ENCODE measurements at places on chromosomes 6 and 20.
A peak's percentile ranks its signal among the peaks of the same experiment; 100 is the strongest.

DNA sequence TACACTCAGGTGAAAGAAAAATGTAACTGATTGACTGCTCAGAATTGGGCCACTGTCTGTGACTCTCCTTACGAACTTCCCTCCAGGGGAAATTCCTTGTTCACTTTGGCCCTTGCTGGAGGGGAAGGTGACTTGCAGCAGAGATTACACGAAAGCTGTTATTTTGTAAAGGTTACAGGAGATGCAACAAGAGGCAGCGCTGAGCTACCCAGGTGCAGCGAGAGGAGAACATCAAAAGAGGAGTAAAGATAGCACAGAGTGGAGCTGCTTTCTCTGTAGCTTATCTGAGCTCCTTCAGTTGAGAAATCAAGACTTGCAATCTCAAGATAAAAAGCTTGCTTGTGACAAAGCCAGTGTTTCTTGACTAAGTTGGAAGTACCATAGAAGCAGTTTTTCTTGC is 144.6 kb downstream of the ARHGAP18 start:
- DNase-seq, result no peak

GRCh38 chr6:35445691-35446090 is 6.4 kb upstream of the FANCE start:
- DNase-seq, result no peak

DNA sequence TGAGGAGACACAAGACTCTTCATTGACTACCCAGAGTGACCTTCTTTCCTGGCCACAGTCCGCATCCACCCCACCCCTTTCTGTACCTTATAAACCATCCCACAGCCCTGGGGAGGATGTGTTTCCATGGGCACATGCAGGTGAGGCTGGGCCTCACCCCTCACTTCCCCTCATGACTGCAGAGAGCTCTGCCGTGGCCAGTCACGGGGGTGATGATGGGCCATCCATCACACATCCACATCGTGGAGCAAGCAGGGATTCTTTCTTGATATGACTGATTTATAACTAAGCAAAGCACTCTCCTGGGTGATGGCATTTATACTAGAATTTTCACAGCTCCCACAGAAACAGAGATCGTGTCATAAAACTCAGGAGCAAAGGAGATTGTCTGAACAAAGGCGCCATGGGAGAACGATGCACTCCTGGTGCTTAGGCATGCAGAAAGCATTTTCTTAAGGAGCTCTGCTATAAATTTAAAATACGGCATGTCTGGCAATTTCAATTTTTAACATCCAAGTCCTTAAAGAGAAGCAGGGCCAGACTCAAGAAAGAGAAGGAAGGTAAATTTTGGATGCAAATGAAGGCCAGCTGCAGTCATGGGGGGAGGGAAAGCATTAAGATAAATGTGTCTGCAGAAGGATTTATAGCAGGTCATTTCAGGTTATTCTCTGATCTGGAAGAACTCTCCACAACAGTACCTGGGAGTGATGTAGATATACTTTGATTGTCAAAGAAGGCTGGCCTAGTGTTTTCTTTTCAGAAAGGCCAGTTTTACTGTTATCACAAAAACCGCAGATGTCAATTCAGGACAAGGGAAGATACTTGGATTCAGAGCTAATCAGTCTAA is 777.0 kb downstream of the C6orf118 start:
- no peak for DNase-seq

GRCh38 chr6:44034391-44034861 is 92.8 kb downstream of the MRPL14 start:
- no peak for DNase-seq

DNA sequence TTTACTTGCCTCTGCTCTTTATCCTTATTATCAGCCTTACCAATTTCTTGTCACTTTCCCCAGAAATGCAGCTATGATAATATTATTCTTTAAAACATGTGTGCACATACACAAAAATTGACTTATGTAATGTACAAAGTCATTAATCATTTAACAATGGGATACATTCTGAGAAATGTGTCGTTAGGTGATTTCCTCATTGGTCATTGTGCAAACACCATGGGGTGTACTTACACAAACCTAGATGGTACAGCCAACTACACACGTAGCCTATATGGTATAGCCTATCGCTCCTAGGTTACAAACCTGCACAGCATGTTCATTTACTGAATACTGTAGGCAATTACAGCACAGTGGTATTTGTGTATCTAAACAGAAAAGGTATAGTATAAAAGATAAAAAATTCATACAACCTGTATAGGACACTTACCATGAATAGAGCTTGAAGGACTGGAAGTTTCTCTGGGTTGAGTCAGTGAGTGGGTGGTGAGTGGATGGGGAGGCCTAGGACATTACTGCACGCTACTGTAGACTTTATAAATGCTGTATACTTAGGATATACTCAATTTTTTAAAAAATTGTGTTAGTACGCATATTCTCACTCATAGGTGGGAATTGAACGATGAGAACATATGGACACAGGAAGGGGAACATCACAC is 56.9 kb downstream of the HIVEP1 start:
- no peak for DNase-seq

- no peak for DNase-seq
Measured at GRCh38 chr6:34447910-34448309, 18.0 kb upstream of the PACSIN1 start.

DNA sequence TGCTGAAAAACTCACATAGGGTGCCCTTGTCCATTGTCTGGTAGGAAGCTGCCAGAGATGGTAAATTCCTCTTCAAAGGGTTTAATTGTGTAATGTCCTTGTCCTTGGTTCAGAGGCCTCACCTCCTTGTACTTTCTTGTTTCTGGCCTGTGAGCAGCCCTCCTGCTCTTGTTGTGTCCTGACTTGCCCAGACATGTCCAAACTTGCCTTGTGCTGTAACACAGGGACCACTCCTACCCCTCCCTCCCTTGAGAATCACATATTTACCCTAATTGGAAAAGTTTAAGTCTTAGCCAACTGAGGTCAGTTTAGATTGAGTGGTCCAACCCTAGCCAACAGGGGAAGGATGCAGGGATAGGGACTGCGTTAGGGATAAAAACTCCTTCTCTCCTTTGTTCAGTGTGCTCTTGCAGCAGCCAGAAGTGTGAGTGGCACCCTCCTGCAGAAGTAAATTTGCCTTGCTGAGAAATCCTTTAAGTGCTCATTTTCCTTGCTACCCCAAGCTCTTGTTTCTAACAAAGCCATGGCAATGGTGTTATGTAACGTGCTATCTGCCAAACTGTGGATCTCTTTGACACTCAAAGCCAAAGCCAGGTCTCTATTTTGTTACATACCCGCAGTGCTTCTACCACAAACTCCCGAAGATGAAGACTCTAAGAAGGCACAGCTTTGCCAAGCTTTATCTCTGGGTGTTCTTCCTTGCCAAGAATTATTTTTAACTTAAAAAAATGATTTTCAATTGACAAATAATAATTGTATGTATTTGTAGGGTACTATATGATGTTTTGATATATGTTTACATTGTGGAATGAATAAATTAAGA is 414.5 kb downstream of the ESR1 start:
- no peak for DNase-seq

GRCh38 chr20:11431621-11432020 is 486.1 kb upstream of the BTBD3 start:
- no peak for DNase-seq

DNA sequence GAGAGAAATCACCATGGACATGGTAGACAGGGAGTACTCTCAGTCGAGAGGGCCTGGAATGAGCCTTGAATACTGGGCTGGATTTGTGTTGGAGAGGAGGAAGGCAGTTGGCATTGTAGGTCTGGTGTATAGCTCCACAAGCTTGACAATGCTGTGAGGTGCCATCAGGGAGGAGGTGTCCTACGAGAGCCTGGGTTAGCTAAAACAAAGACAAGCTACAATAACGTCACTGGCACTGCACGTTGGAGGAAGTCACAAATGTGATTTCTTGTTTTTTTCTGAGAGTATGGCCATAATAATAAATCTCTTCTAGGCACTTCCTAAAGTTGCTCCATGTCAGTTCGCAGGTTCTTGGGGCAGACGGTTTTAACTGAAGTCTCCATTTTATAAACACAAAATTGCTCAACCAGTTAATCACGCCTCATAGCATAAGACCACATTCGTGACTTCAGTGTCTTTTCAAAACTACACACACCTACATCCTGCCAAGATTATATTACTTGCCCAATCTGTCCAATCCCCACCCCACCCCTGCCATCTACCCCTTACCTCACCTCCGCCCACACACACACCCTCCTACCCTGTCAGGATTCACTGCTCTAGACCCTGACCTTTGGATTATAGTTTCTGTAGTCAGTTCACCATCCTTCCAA is 4.4 kb upstream of the HLA-DMB start:
- DNase-seq, result peak; percentile 53

- DNase-seq, result no peak
Measured at GRCh38 chr6:12585497-12585958, 131.0 kb upstream of the PHACTR1 start.

- DNase-seq, result no peak
Measured at GRCh38 chr6:10722570-10722819, 375 bp upstream of the TMEM14C start.

DNA sequence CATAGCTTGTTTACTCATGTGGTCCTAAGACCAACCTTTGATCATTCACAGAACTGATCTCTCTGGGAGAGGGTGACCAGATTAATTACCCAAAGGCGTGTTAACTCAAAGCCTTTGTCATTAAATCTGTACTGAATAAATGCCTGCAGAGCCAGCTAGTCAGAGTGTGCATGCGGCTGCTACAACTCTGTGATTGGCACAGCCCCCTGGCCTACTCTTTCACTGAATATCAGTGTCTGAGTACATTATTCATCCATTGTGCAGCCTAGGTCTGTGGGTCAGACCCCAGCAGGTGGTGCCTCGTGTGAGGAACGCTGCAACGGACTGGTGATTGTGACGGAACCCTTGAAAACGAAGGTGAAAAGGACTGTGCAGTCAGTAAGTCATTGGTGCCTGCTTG is 663.6 kb downstream of the PHF3 start:
- no peak for DNase-seq

DNA sequence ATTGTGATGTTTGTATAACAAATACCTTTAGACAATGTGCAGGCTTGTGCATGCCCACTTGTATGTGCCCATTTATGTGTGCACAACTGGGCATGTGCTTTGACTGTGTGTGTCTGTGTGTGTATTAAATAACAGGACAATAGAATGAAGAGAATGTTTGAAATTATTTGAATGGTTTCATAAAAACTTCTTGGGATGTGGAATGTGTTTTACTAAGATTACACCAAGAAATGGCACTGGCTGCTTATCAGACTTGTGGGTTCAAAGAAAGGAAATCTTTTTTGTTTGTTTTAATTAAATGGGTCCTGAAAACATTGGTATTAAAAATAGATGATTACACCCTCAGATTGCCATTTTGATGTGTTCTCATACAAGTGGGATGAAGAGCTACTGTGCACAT is 191.6 kb upstream of the CCN2 start:
- no peak for DNase-seq

DNA sequence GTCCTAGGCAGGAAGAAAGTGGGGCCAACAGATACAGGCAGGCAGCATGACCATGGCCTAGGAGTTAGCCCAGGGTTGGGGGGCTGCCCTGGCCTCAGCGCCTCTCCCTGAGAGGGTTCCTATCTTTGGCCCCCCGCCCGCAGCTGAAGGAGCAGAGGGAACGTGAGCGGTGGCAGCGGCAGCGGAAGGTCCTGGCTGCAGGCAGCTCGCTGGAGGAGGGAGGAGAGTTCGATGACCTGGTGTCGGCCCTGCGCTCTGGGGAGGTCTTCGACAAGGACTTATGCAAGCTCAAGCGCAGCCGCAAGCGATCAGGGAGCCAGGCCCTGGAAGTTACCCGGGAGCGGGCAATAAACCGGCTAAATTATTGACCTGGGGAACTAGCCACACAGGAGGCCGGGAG is 32.6 kb downstream of the MOCS1 start:
- DNase-seq, result no peak

- no peak for DNase-seq
Measured at GRCh38 chr6:134936476-134936875, 13.4 kb downstream of the ALDH8A1 start.

DNA sequence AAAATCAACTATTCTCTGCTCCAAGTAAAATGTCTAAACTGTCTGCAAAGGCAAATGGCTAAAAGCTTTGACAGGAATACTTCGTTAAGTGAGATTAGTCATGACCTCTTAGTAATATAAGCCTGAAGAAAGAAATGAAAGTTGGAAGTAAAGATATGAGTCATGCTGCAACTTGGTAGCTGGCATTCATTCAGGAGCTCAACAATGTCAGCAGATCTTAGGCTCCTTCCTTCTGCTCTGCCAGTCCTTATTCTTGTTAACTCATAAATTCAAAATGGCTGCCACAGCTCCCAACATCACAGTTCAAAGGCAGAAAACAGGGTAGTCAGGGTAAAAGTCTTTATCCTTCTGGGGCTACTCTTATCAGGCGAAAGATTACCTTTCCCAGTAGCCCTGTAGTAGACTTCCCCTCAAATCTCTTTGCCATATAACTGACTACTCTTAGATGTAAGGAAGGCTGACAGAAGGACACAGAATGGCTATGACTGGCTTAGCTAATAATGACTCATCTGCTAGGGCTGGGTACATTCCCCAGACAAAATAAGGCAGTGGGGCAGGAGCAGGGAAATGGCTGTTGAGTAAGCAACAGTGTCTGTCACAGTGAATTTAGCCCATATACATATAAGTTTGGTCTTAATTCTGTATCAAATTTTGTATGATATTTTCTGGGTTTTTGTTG is 24.4 kb upstream of the C6orf62 start:
- DNase-seq, result no peak

DNA sequence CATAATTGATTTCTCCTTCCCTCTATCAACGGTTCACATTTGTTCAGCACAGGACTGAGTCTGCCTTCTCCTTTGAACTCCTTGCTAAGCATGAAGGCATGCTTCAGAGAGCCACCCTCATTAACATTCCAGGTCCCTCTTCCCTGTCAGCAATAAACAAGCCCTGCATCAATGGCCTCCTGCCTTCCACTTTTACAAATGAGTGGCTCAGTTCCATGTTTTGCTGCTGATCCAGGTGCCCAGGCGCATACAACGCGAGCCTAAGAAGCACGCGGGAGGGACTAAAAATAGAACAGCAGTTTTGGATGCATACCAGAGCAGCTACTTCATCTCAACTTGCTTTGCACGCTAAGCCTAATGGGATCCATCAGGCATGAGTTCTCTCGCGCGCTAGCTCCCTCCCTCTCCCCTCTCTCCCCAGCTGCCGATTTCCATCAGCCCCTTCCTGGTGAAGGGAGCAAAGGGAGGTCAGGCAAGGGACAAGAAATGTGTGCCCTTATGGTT is 53.4 kb downstream of the TRAF3IP2 start:
- no peak for DNase-seq

GRCh38 chr6:74946961-74947360 is 258.9 kb downstream of the COL12A1 start:
- no peak for DNase-seq

GRCh38 chr6:56474532-56474931 is 168.2 kb downstream of the DST start:
- no peak for DNase-seq

DNA sequence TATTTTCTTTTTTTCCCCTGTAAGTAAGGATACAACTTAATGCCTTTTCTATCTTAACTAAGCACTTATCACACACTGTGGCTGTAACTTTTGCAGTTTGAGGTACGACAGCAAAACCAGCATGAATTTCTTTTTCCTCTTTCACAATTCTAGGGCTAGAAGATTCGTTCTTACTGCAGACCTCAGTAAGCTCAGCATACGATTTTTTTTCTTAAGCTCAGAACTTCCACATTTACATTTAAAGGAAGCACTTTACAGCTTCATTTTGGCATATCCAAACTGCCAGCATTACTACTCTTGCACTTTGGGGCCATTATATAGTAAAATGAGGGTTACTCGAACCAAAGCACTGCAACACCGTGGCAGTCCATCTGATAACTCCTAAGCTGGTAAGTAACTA is 889 bp upstream of the CHMP4B start:
- DNase-seq, result no peak

Data from stimulated activated CD8-positive, alpha-beta memory T cell treated with anti-CD3 and anti-CD28 coated beads, Interleukin-2, amount 100 ng/mL, for 48 hours (primary cell).